ENCODE measurements at places on chromosomes 2 and 18.

GRCh38 chr2:115400940-115401339 is 958.5 kb downstream of the DPP10 start:
- no peak overlapping the region for H3K27ac ChIP-seq
- no peaks in the 10 kb centered on the region for H3K36me3 ChIP-seq
- no peak for DNase-seq

- peaks cover 54% of the 10 kb centered on the region for H3K27me3 ChIP-seq
- H3K27ac ChIP-seq = no peak overlapping the region
- DNase-seq = no peak
- no peak overlapping the region for H3K4me3 ChIP-seq
- no peaks in the 10 kb centered on the region for H3K4me1 ChIP-seq
Observed at GRCh38 chr18:27544206-27544605, 359.1 kb upstream of the CHST9 start.

DNA sequence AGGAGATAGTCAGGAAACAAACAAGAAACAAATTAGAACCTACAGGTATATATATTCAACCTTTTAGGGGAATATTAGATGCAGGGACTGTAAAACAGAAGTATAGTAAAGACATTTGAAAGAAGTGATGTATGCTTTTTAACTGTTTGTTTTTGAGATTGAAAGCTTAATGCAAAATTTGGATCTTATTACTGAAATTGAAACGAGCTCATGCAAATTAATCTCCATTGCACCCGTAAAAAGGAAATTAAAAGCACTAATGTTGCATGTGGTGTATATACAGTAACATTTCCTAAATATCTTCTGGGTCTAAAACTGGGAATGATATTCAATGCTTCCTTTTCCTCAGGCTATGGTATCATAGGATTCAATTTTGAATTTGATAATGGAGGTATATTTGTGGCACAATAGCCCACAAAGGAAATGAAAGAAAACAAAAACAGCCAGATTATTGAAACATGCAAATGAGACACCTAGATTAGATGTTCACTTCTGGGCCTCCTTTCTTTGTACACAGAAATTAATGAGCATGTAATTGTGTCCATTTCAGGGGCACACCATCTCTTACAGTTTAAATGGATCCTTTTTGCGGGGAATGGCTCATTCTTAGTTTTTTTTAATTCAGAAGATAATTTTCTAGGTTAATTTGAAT is 1.6 kb upstream of the ELOA2 start:
- no peaks in the 10 kb centered on the region for H3K27me3 ChIP-seq
- DNase-seq = no peak
- H3K36me3 ChIP-seq = no peaks in the 10 kb centered on the region

DNA sequence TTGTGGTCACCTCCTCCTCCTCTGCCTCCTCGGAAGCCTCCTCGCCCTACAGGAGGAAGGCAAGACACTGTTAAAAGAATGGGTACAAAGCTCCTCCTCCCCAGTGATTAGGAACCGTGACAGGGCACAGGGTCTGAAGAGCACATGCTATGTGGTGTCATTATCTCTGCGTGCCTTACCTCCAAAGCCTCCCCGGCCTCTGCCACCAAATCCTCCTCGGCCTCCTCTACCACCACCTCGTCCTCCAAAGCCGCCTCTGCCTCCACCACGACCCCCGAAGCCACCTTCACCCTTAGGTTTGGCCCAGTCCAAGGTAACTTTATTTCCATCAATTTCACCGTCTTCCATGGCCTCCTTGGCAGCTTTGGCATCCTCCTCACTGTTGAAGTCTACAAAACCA is 9.1 kb downstream of the NCL start:
- H3K27me3 ChIP-seq = no peaks in the 10 kb centered on the region
- H3K4me3 ChIP-seq = no peak overlapping the region
- H3K27ac ChIP-seq = no peak overlapping the region
- peaks cover 79% of the 10 kb centered on the region for H3K36me3 ChIP-seq
- H3K4me1 ChIP-seq = no peaks in the 10 kb centered on the region
- DNase-seq = no peak

DNA sequence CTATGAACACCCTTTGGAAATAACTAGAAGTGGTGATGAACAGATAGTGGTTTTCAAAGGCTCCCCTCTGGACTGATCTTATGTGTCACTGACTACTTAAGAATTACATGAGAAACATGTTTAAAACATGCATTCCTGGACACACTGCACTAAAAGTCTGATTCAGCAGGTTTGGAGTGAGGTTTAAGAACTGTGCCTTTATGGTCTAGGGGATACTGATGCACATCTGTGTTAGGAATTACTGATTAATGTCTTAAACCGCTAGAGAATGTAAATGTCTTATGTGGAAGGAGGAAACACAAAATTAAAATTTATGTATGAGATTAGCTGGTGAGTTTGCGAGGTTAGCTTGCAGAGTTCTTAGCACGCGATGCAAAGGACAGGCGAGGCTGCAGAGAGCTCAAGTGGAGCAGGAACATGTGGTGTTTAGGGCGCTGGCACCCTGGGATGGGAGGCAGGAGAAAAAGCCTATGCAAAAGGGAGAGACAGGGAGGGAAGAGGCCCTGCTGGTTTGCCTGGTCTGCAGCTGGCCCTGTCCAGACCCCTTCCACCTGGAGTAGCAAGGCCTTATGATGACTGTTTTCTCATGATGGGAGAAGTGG is 11.7 kb downstream of the SH3YL1 start:
- no peak overlapping the region for H3K4me3 ChIP-seq
- H3K36me3 ChIP-seq = no peaks in the 10 kb centered on the region
- no peaks in the 10 kb centered on the region for H3K4me1 ChIP-seq
- DNase-seq = no peak
- H3K27me3 ChIP-seq = no peaks in the 10 kb centered on the region

DNA sequence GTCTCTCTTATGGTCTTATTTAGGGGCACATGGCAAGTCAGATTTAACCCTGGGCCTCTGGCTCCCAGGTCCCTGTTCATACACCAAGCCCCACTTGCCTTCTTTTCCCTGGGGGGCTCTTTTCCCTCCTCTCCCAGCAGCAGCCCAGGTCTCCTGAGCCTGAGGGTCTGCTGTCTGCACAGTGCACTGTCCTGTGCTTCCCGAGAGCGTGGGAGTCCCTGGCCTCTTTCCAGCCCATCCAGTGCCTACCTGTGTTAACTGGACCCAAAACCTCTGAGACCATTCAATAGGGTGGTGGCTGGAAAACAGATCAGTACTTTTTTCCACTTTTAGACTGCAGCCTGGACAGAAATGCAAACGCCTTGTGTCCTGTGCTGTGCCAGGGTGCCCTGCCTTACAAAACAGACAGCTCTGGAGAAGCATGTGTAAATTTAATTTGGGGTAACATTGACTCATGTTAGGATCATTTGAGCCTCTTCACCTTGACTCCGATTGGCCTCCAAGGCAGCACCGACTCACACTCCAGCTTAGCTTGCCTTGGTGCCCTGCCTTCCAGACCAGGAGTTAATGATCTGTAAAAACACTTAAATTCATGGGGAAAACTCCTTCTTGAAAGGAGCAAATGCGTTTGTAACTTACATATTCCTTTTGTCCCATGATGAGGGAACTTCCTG is 34.3 kb downstream of the TWIST2 start:
- DNase-seq = no peak
- H3K4me3 ChIP-seq = no peak overlapping the region
- no peak overlapping the region for H3K27ac ChIP-seq
- H3K36me3 ChIP-seq = no peaks in the 10 kb centered on the region
- H3K4me1 ChIP-seq = peaks cover 8% of the 10 kb centered on the region
